ENCODE measurements at places on chromosomes 2 and 18. TPM values are rescaled to one million over a fixed set of nuclear protein-coding genes. Genes with fewer than 3 reads are reported as not detected.

DNA sequence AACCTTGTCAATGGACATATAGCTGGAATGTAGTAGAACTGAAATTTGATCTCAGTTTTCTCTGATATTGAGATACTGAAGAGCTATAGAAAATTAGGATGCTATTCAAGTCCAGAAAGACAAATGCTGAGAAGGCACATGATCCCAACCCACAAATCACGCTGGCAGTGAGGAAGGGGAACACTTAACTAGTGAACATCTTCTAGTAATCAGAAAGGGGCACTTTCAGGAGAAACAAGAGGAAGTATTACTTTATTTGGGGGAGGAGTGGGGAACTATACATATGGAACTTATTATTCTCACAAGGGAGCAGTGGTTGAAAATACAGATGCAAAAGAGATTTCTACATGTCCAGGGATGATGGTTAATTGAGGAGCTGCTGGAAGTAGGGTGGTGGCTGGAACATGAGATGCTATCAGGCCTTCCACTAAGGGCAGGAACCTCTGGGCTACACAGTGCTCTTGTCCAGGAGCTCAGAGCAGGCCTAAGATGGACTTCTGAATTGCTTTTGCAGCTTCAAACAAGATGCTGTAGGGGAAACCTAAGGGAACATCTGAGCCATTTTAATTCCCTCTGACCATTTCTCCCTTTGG, 79.3 kb downstream of the TGFA start:
- H3K4me3 ChIP-seq, result no peak overlapping the region
- no peaks in the 10 kb centered on the region for H3K4me1 ChIP-seq
- H3K36me3 ChIP-seq, result no peaks in the 10 kb centered on the region
- no peaks in the 10 kb centered on the region for H3K27me3 ChIP-seq
- no peak for DNase-seq
- H3K27ac ChIP-seq, result no peak overlapping the region

DNA sequence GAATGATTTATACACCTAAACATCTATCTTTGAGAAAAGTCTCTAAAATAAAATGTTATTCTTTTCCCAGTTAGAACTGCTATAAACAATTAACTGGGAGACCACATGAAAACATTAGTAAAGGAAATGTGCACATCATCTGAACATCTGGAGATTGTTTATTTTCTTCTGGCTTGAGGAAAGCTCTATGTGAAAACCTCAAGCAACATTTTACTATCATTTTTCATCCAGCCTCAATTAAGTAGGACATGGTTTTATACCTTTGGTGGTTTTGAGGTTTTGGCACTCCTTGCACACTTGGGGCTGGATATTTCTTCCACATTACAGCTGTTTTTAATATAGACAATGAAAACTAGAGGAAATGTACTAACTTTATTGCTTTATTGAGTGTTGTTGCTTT, 609.5 kb upstream of the SLC8A1 start:
- H3K36me3 ChIP-seq, result no peaks in the 10 kb centered on the region
- no peak overlapping the region for H3K4me3 ChIP-seq
- H3K27me3 ChIP-seq, result no peaks in the 10 kb centered on the region
- DNase-seq, result no peak
- no peak overlapping the region for H3K27ac ChIP-seq

- DNase-seq, result no peak
- no peak overlapping the region for H3K27ac ChIP-seq
- no peaks in the 10 kb centered on the region for H3K36me3 ChIP-seq
Observed at GRCh38 chr2:124039762-124040291, 14.7 kb downstream of the CNTNAP5 start.

LRRC30 gene
- 0.14 TPM for total RNA-seq

IL1RL2 gene
- 0.19 TPM for total RNA-seq

HRH4 gene
- 0.24 TPM for total RNA-seq
